ENCODE measurements at places on chromosomes 7 and 10.
A peak's percentile ranks its signal among the peaks of the same experiment; 100 is the strongest.

DNA sequence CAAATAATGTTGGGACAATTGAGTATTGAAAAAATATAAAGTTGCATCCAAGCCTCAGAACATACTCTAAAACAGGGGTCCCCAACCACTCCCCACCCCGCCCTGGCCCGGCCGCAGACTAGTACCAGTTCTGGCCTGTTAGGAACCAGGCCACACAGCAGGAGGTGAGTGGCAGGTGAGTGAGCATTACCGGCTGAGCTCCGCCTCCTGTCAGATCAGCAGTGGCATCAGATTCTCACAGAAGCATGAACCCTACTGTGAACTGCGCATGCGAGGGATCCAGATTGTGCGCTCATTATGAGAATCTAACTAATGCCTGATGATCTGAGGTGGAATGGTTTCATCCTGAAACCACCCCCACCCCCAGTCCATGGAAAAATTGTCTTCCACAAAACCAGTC is 19.4 kb downstream of the HIPK2 start:
- DNase-seq = peak; percentile 48

DNA sequence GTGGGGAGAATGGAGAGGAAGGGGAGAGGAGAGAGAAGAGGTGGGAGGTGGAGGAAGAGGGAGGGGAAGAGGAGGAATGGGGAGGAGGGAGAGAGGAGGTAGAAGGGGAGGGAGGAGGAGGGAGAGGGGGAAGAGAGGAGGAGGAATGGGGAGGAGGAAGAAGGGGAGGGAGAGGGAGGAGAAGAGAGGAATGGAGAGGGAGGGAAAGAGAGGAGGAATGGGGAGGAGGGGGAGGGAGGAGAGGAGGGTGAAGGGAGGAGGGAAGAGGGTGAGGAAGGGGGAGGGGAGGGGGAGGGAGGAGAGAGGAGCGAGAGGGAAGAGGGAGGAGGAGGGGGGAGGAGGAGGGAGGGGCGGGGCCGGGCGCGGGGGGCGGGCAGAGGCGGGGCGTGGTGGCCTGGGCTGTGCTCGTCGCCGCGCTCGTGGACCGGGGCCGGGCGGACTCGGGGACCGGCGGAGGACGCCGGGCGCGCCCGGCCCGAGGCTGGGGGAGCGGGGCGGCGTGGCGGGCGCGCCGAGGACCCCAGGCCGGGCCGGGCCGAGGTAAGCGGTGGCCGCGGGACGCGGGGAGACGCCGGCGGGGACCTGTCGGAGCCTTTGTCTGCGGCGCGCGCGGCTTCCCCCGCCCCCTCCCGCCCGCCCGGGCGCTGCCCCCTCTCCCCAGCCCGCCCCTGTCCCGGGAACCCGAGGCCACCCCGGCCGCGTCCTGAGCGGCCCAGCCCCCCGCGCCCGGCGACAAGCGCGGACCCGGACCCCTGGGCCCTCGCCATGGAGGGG is at the start of gene SLC29A4:
Gene SLC29A4 (plus strand): TSS at position 401 of the 774 bp plus-strand sequence. CDS start 4,874 bp downstream, outside the sequence.
- no peak for DNase-seq

DNA sequence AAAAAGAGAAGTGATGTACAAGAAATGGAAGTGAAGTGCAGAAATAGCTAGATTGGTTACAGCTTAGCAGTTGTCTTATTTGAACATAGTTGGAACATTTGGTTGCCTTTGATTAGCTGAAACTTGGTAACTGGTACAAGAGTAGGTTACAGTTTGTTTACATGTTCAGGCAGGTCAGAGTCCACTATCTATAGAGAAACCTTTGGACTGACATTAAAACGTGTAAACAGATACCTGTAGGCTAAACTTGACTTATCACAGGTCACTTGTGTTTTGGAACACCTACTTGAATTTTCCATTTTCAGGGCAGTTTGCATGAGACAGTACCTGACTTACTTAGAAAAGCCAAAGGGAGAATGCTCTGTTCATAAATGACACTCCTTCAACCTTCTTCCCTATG is 28.5 kb upstream of the CYP2C8 start:
- no peak for DNase-seq

- DNase-seq = no peak
Observed at GRCh38 chr7:81159402-81159801, 240.6 kb upstream of the SEMA3C start.

- DNase-seq = peak; percentile 27
Observed at GRCh38 chr7:157738066-157738460, 401.3 kb downstream of the DNAJB6 start.
